ENCODE measurements at places on chromosomes 7 and 10.

- DNase-seq, result no peak
Observed at GRCh38 chr10:69317175-69317604, 38.9 kb downstream of the HK1 start.

DNA sequence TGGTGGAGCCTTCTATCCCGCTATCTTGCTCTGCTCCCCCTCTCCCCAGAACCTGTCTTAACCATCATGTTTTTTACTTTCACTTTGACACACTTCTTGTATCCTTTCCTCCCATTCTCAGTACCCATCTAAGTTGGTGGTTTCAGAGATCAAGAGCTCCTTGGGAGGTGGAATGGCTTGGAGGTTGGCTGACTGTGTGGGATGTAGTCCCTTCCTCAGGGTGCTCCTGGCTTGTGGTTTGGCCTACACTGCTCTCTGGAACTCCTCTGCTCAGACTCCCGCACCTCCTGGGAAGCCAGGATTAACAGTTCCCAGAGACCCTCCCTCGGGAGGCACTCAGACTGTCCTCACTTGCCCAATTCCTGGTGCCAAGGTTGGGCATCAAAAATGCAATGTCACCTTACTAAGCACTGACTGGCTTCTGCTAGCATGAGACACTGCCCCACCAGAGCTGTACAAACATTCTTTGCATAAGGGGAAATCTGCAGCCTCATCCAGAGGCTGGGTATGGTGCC lies 93.1 kb upstream of the NAMPT start:
- no peak for DNase-seq

DNA sequence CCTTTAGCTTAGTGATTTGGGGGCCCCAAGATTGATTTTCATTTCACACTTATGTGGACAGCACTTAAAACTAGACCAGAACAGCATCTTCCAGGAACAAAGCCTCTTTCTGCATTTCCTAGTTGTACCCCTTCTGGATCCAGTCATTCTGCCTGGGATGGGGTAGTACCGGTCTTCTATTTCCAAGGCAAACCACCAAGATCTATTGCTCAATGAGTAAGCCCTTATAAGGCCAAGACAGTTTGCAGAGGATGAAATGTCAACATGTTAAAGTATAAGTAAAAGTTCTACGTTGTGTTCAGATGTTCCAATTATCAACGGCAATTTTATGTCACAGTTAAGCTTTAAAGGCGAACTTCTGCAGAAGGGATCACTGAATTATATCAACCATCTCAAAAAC lies 106.9 kb upstream of the ZNF746 start:
- DNase-seq, result no peak

DNA sequence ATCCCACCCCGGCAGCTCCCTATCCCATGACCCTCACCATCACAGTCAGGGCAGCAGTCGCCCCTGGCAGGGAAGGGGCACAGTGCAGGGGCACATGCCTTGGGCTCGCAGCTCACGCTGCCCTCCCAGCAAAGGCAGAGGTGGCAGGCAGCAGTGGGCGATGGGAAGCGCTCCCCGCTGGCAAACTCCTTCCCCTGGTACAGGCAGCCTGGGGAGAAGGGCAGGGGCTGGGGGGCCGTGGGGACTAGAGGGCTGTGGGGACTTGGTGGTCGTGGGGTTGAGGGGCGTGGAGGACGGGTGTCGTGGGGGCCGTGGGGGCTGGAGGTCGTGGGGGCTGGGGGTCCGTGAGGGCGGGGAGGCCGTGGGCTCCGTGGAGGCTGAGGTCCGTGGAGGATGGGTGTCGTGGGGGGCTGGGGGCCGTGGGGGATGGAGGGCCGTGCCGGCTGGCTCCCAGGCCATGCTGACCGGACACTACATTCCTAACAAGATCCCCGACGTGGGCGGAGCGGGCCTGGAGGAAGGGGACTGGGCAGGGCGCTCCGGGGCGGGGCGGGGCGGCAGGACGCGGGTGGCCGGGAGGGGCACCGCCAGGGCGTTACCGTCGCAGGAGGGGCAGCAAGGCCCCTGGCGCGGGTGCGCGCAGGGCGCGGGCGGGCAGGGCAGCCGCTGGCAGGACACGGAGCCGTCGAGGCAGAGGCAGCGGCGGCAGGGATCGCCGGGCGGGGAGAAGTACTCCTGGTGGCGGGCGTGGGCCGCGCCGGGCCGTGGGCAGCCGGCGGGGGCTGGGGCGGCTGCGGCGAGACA lies 20.0 kb downstream of the KCP start:
- DNase-seq, result no peak

DNA sequence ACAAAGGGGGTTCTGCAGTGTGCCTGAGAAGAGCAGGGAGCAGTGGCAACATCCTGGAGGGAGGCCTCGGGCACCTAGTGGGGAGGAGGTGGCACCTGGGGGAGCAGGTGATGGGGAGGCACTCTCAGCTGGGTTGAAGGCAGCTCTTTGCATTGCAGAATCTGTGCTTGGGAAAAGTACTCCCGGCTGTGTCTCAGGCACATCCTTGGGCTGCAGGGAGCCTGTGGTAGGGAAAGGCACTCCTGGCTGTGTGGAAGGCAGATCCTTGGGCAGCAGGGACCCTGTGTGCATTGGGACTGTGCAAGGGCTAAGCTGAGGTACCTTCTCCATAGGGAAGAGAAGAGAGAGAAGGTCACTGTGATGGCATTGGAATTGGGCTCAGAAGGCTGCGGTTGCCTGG lies 52.8 kb upstream of the ANTXRL start:
- no peak for DNase-seq

- DNase-seq, result no peak
Observed at GRCh38 chr7:50648570-50649169, 83.5 kb upstream of the DDC start.

GRCh38 chr7:45625714-45626440 lies 51.7 kb downstream of the ADCY1 start:
- no peak for DNase-seq

DNA sequence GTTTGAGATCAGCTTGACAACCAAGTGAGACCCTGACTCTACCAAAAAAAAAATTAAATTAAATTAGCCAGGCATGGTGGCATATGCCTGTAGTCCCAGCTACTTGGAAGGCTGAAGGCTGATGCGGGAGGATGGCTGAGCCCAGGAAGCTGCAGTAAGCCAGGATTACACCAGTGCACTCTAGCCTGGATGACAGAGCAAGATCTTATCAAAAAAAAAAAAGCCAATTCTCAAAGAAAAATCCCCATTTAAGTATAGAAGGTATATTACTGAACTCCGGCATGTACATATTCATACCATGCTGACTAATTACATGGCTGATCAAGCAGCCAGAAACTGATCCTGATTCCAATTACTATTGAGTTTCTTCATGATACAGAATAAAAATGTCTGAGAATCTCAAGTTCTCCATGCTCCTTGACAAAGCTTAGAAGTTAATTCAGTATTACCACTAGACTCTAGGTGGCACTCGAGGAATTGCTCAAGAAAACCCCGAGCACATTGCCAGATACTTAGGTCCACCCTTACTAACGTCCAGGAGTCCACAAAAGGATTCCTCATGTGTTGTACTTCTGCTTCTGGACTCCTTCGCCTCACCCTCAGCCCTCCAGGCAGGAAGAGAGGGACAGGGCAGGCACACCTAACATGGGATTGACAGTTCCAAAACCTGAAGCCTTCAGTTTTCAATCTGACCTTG lies 148.9 kb downstream of the PARD3 start:
- DNase-seq, result no peak

DNA sequence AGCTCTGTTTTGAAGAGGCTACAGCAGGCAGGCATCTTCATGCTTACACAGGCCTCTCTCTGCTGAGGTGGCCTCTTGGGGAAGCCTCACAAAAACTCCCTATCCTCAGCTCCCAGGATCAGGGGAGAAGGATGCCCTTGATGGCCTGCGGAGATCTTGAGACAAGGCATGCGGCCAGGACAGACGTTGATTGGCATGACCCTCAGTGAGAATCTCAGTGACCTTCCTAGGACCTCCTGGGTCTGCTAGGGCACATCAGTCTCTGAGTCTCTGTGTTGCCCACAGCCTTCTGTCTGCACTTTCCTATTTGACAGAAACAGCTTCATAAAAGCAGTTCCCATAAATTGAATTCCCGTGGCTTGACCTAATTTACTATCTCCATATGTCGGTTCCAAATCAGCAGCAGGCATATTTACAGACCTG lies 1005.8 kb upstream of the C7orf33 start:
- DNase-seq, result no peak

- no peak for DNase-seq
Observed at GRCh38 chr7:137751361-137752009, 95.3 kb downstream of the DGKI start.

GRCh38 chr7:102463841-102464576 lies 654 bp downstream of the ALKBH4 start:
- no peak for DNase-seq

DNA sequence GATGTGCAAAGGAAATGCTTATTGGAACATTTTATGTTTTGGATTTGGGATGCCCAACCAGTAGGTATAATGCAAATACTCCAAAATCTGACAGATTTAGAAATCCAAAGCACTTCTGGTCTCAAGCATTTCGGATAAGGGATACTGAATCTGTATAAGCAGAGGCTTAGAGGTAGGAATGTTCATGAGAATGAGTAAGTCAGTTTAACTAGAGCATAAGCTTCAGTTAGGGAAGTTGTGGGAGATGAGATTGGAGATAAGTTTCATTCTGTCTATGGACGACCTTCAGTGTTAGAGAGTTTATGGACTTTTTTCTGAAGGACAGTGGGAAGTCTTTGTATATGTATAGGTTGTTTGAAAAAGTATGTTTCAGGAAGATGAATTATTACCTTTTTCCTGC lies 10.4 kb downstream of the TAX1BP1 start:
- DNase-seq, result no peak

- no peak for DNase-seq
Observed at GRCh38 chr10:116740971-116741370, 1.4 kb downstream of the HSPA12A start.

- DNase-seq, result no peak
Observed at GRCh38 chr10:18610517-18610916, 40.9 kb downstream of the NSUN6 start.

GRCh38 chr7:72437061-72437585 lies 25.0 kb upstream of the CALN1 start:
- no peak for DNase-seq

- no peak for DNase-seq
Observed at GRCh38 chr10:130714742-130715467, 578.7 kb downstream of the GLRX3 start.

GRCh38 chr7:145134377-145134776 lies 298.5 kb upstream of the TPK1 start:
- DNase-seq, result no peak

GRCh38 chr7:28055161-28055544 lies 125.4 kb downstream of the JAZF1 start:
- no peak for DNase-seq

- DNase-seq, result no peak
Observed at GRCh38 chr7:17659126-17659525, 281.2 kb downstream of the SNX13 start.

GRCh38 chr10:11617233-11617632 lies 5.8 kb upstream of the USP6NL start:
- no peak for DNase-seq

GRCh38 chr7:52154382-52154781 lies 837.8 kb upstream of the COBL start:
- DNase-seq, result no peak

DNA sequence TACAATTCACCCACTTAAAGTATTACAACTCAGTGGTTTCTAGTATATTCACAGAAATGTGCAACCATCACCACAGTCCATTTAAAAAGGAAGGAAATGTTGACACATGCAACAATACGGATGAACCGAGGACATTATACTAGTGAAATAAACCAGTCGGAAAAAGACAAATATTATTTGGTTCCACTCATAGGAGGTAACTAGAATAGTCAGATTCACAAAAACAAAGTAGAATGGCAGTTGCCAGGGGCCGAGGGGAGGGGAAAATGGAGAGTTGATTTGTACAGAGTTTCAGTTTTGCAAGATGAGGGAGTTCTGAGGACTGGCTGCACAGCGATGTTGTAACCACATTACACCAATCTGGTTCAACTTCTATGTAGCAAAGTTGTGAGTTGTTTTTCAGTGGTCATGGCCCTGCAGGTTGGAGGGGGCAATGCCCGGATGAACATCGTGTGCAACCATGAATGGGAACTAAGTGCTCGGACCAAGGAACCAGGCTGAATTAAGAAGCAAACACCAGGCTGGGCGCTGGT lies 17.6 kb upstream of the TNPO3 start:
- no peak for DNase-seq

- no peak for DNase-seq
Observed at GRCh38 chr7:41731493-41732435, 28.9 kb upstream of the INHBA start.

DNA sequence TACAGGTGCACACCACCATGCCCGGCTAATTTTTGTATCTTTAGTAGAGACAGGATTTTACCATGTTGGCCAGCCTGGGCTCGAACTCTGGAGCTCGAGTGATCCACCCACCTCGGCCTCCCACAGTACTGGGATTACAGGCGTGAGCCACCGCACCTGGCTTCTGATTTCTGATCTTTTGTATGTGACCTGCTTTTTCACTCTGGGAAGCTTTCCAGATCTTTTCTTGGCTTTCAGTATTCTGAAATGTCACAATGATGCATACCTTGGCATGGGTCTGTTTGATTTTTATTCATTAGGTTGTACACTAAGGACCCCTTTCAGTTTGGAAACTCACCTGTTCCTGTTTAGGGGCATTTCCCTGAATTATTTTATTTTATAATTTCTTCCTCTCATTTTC lies 41.6 kb downstream of the PROSER2 start:
- no peak for DNase-seq

DNA sequence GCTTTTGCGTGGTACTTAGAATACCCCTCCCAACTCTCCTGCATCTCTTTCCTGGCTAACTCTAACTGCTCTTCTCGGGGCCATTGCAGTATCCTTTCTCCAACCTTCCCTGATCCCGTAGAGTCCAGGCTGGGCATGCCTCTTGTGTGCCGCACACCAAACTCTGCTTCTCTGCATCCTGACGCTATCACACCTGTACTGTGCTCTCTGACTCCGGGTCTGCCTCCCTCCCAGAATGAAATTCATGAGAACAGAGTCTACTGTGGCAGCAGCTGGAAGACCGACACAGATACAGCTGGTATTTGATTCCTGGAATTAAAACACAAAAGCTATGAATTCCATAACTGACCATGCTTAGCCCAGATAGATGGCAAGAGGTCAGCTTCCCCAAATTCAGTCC lies 60.9 kb downstream of the C10orf67 start:
- no peak for DNase-seq

DNA sequence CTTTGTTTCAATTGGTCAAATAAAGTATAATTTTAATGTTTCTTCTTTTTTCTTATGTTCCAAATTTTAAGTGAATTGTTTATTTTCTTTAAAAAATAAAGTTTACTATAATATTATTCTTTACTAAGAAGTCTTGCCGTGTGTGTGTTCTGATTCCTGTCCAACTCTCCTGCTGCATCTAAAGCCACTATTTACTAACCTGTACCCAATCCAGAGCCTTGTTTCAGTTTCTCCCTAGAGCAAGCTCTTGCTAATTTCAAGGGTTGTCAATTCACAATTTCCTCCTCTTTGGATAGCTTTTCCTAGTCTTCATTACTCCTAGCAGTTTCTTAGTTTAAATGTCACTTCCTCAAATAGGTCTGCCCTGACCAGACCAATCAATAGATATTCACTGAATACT lies 314.9 kb upstream of the SEMA3A start:
- no peak for DNase-seq

- no peak for DNase-seq
Observed at GRCh38 chr7:130144312-130145171, 60.7 kb downstream of the TMEM209 start.

GRCh38 chr7:96026611-96027010 lies 254.3 kb downstream of the DYNC1I1 start:
- no peak for DNase-seq

GRCh38 chr7:119964065-119964464 lies 308.9 kb upstream of the KCND2 start:
- DNase-seq, result no peak

Measured in activated naive CD8-positive, alpha-beta T cell treated with anti-CD3 and anti-CD28 coated beads, Interleukin-2, amount 50 U/mL, for 16 hours (primary cell).